ENCODE measurements at places on chromosomes 2 and 18. TPM values are rescaled to one million over a fixed set of nuclear protein-coding genes. Genes with fewer than 3 reads are reported as not detected.

GRCh38 chr2:238286987-238287736 is 1.2 kb downstream of the PER2 start:
- H3K27me3 ChIP-seq, result peaks cover 4% of the 10 kb centered on the region
- H3K36me3 ChIP-seq, result peaks cover 2% of the 10 kb centered on the region
- DNase-seq, result no peak
- H3K4me1 ChIP-seq, result peaks cover 38% of the 10 kb centered on the region
- peak overlapping the region; percentile 72 for H3K27ac ChIP-seq
- H3K4me3 ChIP-seq, result peak overlapping the region; percentile 82

GRCh38 chr2:85579266-85579935 is 2.0 kb downstream of the VAMP8 start:
- no peaks in the 10 kb centered on the region for H3K27me3 ChIP-seq
- DNase-seq, result no peak
- peaks cover 45% of the 10 kb centered on the region for H3K4me1 ChIP-seq
- H3K27ac ChIP-seq, result no peak overlapping the region
- H3K4me3 ChIP-seq, result peak overlapping the region; percentile 91
- peaks cover 20% of the 10 kb centered on the region for H3K36me3 ChIP-seq

The RGPD3 gene
- 0.16 TPM for total RNA-seq

GRCh38 chr2:25270061-25270460 is 71.7 kb downstream of the DNMT3A start:
- peaks cover 56% of the 10 kb centered on the region for H3K36me3 ChIP-seq
- H3K4me1 ChIP-seq, result peaks cover 23% of the 10 kb centered on the region
- no peaks in the 10 kb centered on the region for H3K27me3 ChIP-seq
- no peak overlapping the region for H3K4me3 ChIP-seq
